ENCODE measurements at places on chromosomes 5 and 9.
A peak's percentile ranks its signal among the peaks of the same experiment; 100 is the strongest.

GRCh38 chr5:60445921-60446320, 254.0 kb downstream of the DEPDC1B start:
- no peak for DNase-seq

GRCh38 chr5:132269635-132270334, 12.3 kb downstream of the PDLIM4 start:
- DNase-seq, result no peak

DNA sequence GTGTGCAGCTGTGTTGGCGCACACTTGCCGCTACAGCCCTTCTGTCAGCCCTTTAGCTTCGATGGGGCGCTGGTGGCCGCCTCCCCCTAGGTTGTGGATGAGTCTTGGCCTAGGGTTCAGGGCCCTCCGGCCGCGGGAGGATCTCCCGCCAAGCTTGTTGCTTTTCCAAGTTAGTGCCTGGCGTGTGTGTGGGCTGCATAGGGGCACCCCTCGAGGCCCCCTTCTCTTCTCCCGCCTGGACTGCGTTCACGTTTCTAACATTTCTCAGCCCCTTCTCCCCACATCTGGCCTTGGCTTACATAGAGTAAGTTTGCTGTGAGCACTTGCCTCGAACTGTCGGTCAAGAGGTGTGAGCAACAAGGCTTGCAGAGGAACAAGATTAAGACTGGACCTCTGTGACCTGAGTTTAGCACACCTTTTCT, 413 bp upstream of the OXCT1 start:
- DNase-seq, result no peak

GRCh38 chr5:95668216-95668615, 14.6 kb downstream of the SPATA9 start:
- DNase-seq, result no peak

GRCh38 chr5:73066466-73066865, 53.9 kb upstream of the TMEM171 start:
- DNase-seq, result peak; percentile 15

- DNase-seq, result no peak
Measured at GRCh38 chr9:112841261-112841660, 49.4 kb downstream of the SLC46A2 start.

GRCh38 chr9:105673850-105674387, 11.7 kb downstream of the TAL2 start:
- no peak for DNase-seq

GRCh38 chr5:136042665-136043121, 13.9 kb downstream of the TGFBI start:
- DNase-seq, result no peak

- peak; percentile 55 for DNase-seq
Measured at GRCh38 chr5:32711681-32712480, 760 bp downstream of the NPR3 start.

DNA sequence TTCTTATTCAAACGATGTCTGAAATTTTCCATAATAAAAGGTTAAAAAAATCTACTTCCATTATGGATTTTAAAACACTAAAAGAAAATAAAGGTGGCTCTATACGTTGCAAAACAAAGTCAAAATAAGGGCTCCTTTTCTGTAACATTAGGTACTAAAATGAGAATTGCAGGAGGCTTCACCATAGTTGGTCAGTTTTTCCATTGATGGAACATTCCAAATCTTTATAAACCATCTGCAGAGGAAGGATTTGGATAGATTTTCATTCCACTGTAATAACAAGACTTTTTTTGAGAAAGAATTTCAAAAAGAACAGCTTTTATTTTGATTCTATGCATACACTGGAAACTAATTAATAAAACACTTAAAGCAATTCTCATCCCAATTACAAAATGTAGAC, 145.6 kb downstream of the LURAP1L start:
- no peak for DNase-seq

GRCh38 chr9:129306318-129306973, 128.4 kb upstream of the IER5L start:
- no peak for DNase-seq

GRCh38 chr5:5344051-5344571, 78.4 kb upstream of the ICE1 start:
- no peak for DNase-seq

GRCh38 chr9:112037281-112038016, 137.6 kb downstream of the SUSD1 start:
- DNase-seq, result peak; percentile 95

DNA sequence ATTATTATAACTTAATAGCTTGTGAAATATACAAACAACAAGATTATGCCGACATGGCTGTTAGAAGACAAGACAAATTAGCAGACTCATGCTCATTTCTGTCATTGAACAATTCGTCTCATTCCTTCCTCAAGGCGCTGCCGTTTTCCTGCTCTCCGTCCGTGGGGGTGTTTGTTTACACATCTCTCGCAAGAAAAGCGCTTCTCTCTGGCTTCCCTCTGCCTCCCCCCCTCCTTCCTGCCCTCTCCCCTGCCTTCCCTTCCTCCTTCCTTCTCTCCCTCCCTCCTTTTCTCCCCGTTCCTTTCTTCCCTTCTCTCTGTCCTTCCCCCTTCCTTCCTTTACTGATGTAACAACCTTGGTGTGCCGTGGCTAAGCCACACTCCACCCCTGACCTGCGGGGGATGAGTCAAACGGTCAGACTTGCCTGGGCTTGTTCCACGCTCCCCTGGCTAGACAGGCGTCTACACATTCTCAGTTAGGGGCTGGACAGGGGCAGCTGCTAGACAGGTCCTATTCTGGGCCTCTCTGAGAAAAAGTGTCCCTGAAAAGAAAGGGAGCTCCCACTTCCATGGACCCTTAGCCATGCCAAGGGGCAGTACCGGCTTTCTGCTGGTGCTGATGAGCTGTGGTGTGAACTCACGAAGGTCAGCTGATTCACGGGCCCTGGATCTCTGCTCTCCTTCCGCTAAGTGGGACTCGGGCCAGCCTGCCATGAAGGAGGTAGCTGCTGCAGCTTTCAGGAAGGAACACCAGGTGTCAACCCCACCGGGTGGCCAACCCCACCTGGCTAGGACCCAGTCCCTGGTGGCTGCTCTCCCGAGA, 32.0 kb upstream of the SPTLC1 start:
- DNase-seq, result peak; percentile 74

GRCh38 chr5:107322936-107323335, 347.8 kb downstream of the EFNA5 start:
- peak; percentile 63 for DNase-seq

- DNase-seq, result no peak
Measured at GRCh38 chr5:133262690-133263089, 210.9 kb downstream of the HSPA4 start.

GRCh38 chr5:94793113-94793815, 174.8 kb downstream of the SLF1 start:
- DNase-seq, result peak; percentile 3

- no peak for DNase-seq
Measured at GRCh38 chr9:124075761-124076160, 64.2 kb downstream of the LHX2 start.

GRCh38 chr9:79014929-79015699, 556.7 kb upstream of the TLE4 start:
- peak; percentile 17 for DNase-seq

- no peak for DNase-seq
Measured at GRCh38 chr5:139803978-139804377, 8.4 kb downstream of the PSD2 start.

- no peak for DNase-seq
Measured at GRCh38 chr5:172622091-172623046, 18.7 kb upstream of the NEURL1B start.

DNA sequence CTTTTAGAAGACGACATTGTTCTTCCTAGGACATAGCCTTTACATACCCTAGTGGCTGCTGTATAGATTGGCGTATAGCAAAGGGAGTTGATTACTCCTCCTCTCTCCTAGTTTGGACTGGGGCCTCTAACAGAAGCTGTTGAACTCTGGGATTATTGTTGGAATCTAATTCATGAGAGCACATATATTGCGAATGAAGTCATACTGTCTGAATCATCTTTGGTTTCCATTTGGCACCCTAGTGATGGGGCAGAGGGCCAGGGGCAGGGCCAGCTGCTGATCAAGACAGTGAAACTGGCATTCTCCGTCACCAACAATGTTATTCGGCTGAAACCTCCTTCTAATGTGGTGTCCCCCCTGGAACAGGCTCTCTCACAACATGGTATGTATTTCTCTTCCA, 40.3 kb downstream of the NUP188 start:
- peak; percentile 88 for DNase-seq

DNA sequence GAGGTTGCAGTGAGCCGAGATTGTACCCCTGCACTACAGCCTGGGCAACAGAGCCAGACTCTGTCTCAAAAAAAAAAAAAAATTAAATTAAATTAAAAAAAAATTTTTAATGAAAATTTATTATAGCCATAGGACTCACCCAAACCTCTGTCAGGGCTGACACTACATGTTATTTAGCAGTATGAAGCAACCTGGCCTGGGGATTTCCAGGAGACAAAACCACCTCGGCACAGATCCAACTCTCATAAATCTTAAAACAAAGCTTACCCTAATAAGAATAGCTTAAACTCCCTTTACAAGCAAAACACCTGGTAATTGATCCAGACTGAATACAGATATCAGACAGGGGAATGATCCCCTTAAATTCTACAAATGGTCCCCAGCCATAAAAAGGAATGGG, 38.4 kb downstream of the PPP1R2B start:
- no peak for DNase-seq
